ENCODE measurements at places on chromosomes 5 and 9.

GRCh38 chr9:18390393-18390792 lies 83.6 kb upstream of the ADAMTSL1 start:
- DNase-seq = no peak

DNA sequence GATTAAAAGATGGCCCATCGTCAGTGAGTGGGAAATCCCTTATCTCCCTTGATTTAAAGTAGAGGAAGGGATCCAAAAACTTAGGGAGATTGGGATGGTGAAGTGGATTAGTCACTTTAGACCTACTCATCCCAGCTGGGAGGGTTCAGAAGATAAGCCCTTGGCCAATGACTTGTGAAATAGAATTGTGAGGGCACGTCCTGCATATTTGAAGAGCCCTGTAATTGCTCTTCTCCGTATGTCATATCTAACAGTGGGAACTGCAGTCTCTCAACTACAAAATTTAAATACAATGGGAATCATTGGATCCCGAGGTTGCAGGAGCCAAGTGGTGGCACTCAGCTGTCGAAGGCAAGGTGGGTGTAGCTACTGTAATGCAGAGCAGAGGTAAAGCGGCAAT lies 65.4 kb upstream of the C9orf72 start:
- no peak for DNase-seq

GRCh38 chr5:102603670-102604069 lies 104.9 kb upstream of the SLCO6A1 start:
- DNase-seq = no peak

DNA sequence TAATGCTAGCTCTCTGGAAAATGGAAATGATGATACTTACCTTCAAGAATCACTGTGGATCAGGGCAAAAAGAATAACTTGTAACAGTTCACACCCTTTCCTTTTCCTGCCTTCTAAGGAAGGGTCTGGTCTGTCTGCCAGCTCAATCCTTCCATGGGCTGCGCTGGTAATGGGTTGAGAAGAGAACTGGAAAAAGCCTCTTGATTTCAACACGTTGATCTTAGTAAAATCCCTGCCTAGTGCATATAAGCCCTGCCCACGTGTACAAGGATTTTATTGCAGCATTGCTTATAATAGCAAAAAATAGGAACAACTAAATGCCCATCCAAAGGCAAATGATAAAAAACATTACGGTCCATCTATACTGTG lies 20.5 kb downstream of the C1QTNF2 start:
- DNase-seq = no peak

DNA sequence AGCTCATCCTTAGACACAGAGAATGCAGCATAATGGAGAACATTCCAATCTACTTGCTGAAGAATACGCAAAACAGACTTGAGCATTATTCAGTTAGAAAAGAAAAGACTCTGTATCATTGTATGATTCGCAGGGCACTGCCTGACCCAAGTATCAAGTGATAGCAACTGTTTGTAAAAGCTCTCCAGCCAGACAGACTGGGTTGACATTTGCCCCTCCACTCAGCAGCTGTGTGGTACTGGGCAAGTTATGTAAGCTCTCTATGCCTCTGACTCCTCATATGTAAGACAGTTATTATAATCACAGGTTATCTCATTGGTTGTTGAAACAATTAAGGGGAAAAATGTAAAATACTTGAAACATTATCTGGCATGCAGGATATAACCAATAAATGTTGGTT lies 505.0 kb downstream of the ELAVL2 start:
- no peak for DNase-seq

GRCh38 chr9:7901621-7902020 lies 102.0 kb upstream of the DMAC1 start:
- DNase-seq = no peak

DNA sequence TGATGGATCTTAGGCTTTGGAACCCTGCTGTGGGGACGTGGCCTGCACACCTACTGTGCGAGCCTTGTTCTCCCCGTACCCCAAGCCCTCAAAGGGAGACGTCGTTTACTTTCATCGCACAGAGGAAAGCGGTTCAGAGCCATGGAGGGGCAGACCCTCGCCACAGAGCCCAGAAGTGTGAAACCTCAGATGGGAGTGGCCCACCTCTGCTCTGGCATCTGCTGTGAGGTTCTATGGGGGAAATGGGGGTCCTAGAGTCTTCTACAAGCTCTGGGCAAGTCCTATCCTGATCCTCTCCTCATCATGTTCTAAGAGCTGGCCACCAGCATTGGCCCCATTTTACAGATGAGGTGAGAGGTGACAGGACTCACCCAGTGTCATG lies 3.7 kb upstream of the RNF44 start:
- no peak for DNase-seq

Data from activated CD8-positive, alpha-beta memory T cell treated with anti-CD3 and anti-CD28 coated beads for 1 hour (primary cell).